ENCODE measurements at places on chromosomes 2 and 18.

GRCh38 chr2:150124739-150125138 is 362.7 kb downstream of the RND3 start:
- DNase-seq = no peak

DNA sequence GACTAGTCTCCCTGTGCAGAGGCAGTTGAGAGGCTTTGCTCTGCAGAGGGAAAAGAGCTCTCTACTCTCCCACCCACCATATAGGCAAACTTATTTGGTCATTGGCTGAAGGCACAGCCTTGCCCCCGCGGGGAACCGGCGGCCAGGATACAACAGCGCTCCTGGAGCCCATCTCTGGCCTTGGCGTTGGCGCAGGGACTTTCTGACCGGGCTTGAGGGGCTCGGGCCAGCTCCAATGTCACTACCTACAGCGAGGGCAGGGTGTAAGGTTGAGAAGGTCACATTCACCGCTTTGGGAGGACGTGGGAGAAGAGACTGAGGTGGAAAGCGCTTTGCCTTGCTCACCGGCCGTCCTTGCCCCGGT is 2.2 kb downstream of the ONECUT2 start:
- DNase-seq = no peak

GRCh38 chr2:66583881-66584280 is 149.0 kb downstream of the MEIS1 start:
- DNase-seq = no peak

- no peak for DNase-seq
Measured at GRCh38 chr2:145303536-145303935, 783.6 kb upstream of the ZEB2 start.

DNA sequence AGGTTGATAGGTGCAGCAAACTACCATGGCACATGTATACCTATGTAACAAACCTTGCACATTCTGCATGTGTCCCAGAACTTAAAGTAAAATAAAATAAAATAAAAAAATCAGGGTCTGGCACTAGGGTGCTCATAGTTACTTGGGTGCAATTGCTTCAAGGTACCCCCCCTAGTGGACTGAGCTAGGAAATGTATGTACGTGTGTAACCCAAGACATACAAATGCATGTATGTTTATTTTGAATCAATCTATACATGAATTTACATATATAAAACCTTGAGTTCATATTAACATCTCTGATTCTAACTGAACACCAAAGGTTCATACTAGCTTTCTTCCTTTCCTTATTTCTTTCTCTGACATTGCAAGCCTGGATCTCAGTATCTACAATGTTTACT is 51.5 kb downstream of the USP37 start:
- DNase-seq = no peak

DNA sequence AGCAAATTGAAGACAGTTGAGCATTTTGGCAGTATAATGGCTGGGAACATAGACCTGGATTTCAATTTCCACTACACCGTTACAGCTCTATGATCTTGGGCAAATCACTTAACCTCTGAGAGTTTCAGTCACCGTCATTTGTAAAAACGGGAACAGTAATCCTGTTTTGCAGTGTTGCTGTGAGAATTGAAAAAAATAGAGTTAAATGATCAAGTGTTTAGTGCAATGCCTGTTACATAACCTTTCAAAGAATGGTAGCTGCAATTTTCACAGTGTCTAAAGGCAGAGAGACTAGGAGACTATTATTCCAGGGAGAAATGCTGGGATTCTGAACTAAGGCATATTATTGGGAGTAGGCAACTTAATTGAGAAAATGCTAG is 2.0 kb downstream of the AGPS start:
- no peak for DNase-seq

- DNase-seq = peak; percentile 52
Measured at GRCh38 chr2:8134985-8135682, 546.7 kb upstream of the ID2 start.

GRCh38 chr2:101200676-101201075 is 49.5 kb upstream of the TBC1D8 start:
- no peak for DNase-seq

DNA sequence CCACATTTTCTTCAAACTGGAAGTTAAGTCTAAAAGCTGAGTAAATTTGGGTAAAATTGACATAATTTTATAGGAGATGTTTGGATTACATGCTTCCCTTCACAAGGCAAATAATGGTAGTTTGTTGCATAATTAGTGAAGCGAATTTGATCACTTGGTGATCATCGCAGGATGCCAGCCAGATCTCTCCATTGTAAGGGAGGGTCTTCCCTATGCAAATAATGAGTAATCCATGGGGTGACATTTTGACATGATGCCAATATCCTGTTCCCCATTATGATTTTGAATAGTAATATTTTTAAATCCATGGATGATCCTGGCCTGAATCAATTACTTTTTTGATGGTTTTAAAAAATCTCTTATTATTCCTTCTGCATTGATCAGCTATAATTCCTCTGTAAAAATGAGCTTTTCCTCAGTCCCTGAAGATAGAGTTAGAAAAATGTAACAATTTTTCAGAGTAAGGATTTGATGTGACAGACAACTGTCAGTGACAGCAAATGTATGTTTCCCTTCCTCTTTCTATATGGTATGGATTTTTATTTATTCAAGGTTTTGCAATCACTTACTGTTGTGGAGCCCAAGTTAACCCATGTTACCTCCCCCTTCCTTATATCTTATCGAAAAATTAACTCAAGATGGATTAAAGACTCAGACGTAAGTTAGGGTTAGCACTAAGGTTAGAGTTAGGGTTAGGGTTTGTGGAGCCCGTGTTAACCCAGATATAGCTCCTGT is 21.4 kb downstream of the CCL20 start:
- DNase-seq = no peak

GRCh38 chr18:4705894-4706293 is 250.8 kb upstream of the DLGAP1 start:
- no peak for DNase-seq

DNA sequence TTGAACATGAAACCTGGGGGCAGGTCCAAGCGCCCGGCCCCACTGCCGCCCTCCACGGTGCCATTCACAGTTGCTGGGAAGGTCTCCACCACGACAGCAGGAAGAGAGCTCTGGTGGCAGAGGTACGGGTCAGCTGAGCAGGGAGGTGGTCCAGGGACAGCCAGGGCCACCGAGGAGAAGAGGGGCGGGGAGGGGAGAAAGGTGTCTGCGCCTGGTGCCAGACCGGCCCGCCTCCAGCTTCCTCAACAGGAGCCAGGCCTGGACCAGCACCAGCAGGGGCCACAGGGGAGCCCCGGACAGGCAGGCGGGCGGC is 56.2 kb downstream of the BIN1 start:
- no peak for DNase-seq

GRCh38 chr2:171365778-171366177 is 68.0 kb downstream of the METTL8 start:
- DNase-seq = no peak

- DNase-seq = peak; percentile 14
Measured at GRCh38 chr2:9807555-9808305, 35.5 kb upstream of the TAF1B start.

- no peak for DNase-seq
Measured at GRCh38 chr2:54271189-54271588, 15.2 kb upstream of the TSPYL6 start.

- no peak for DNase-seq
Measured at GRCh38 chr2:204986641-204987040, 441.4 kb downstream of the PARD3B start.

GRCh38 chr2:241234962-241235740 is 46.7 kb downstream of the ANO7 start:
- peak; percentile 3 for DNase-seq

- no peak for DNase-seq
Measured at GRCh38 chr18:39776766-39777165, 2178.3 kb upstream of the PIK3C3 start.
